ENCODE measurements at places on chromosomes 13 and 19.

DNA sequence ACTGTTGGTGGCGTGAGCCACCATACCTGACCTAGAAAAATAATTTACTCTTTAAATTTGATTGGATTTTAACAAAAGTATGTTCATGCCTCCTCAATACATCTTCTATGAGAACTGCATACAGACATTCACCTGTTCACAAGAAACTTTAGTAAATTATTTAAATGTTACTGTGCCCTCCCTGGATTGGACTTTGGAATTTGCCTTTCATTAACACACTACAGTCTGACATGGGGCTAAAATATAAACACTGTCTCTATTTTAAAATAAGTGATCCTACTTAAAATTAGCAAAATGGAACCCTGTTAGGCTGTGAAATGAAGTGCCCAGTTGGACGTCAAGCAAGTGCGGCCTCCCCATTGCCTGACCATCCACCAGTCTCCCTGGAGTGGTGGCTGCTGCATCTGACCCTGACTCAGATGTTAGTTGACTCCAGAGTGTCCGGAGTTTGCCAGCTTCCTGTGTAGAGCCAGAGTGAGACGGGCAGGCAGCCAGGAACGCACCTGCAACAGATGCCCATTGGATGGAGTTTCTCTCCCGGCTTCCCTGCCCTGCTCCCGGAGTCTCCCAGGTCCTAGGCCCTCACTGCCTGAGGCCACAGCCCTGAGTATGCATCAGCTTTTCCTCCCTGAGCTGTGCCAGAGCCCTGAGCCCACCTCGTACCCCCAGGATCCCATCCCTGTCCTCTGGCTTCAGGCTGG lies 45.9 kb upstream of the ATP11A start:
- no peak for DNase-seq

- DNase-seq, result no peak
Measured at GRCh38 chr19:41702171-41702651, 6.2 kb upstream of the CEACAM5 start.

GRCh38 chr19:10424011-10424637 lies 3.8 kb downstream of the PDE4A start:
- no peak for DNase-seq

- DNase-seq, result no peak
Measured at GRCh38 chr19:7975037-7975436, 30.4 kb downstream of the ELAVL1 start.

All from left renal pelvis (tissue), 4 donors.